NCI-H1048 (cell line): ENCODE measurements at places on chromosomes 7 and 10.

- no peak for DNase-seq
Observed at GRCh38 chr7:51606601-51607154, 290.1 kb upstream of the COBL start.

DNA sequence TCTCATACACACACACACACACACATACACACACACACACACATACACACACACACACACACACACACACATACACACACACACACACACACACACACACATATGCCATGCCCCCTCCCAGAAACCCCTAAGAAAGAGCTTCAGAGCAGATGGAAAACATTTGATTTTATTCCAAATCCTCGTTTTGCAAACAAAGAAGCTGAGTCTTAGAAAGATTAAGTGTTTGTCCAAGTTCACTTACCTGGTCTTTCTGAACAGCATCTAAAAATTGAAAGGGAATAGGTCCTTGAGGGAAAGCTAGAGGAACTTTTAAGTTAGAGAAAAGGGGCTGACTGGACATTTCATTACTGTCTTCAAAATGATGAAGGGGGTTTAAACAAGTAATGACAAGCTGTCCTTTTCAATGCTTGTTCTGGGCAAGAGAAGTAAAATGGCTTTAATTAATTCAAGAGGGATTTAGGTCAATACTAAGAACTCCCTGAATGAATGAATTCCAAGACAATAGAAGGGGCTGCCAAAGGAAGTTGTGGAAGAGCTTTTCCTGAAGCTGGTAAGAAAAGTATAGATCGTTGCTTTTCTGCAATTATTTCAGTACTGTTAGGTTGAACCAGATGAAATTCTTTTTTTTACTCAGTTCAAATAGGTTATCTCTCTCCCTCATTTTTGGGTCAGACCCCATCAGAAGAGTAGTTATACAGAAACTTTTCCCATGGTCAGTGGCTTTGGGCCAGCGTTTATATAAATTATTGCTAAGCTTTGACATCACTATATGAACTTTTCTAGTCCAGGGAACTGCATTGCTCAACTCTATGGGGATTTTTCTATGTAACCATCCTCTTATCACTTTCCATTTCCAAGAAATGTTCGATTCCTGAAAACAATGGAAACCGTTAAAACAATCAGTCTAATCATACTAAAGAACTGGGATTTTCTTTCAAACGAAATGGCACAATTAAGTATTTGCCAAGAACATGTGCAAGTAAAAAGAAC is 261.4 kb downstream of the MTERF1 start:
- no peak for DNase-seq

DNA sequence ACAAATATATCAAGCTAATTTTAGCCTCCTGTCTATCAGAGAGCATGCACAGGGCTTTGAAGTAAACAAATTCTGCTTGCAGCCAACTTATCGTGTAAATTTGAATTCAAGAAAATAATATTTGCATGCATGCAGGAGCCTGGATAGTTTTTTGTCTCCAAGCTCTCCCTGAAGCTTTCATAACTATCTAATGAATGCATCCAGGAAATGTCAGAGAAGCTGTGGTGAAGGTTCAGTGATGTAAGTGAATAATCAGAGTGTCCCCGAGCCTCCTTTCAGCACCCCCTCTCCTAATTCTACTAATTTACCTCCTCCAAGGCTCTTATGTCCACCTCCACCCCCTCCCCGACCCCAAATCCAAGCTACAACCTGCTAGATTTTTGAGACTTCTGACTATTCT is 172.0 kb upstream of the ZNF32 start:
- DNase-seq: peak; percentile 2

GRCh38 chr10:78218798-78219490 is 185.3 kb downstream of the RPS24 start:
- DNase-seq: no peak

DNA sequence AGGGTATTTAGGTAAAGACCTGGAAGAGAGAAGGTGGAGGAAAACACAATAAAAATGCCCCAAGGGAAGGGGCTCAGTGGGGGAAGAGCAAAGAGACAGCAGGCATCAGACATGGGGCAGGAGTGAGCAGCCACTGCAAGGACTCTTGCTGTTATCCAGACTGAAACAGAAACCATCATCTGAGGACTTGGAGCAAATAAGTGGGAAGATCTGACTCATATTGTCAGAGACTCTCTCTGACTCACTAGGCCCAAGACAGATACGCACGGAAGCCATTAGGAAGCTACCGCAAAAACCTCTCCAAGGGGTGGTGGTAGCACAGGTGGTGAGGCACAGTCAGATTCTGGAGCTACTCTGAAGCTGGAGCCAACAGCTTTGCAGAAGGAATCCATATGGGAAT is 110.7 kb downstream of the RNF32 start:
- no peak for DNase-seq

DNA sequence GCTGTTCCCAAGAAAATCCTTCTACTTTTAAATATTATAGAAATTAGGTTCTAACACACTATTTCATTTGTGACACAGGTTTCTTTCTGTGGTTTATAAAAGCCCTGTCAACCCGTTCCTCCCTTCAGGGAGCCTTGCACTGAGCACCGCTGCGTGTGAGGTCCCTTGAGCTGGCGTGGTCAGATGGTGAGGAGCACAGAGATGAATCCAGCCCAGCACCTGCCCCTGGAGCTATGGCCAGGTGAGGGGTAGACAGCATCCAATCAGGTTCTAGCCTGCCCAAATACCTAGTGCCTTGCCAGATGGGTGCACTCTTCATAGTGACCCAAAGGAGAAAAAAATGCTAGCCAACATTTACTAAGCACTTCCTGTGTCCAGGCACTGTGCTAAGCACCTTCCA is 15.7 kb downstream of the ZCCHC24 start:
- no peak for DNase-seq

- DNase-seq: peak; percentile 5
Observed at GRCh38 chr7:15305002-15305600, 256.7 kb downstream of the AGMO start.

- no peak for DNase-seq
Observed at GRCh38 chr7:51325261-51325676, 8.7 kb upstream of the COBL start.

DNA sequence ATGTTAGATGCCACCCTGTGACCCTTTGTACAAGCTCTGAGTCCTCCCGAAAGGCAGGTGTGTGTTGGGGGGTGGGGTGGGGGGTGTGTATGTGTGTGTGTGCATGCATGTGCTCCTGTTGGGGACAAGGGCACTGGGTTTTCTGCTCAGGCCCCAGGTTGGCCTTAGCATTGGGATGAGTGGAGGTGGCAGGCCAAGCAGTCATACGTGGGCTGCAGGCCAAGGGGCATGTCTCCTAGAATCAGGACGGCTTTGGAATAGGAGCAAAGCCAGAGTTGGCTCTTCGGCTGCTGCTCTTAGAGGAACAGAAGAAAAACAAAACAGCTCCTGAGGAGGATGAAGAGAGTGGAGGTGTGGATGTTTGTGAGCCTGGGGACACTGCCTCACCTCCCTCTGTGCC is 26.0 kb downstream of the HSPA12A start:
- no peak for DNase-seq

DNA sequence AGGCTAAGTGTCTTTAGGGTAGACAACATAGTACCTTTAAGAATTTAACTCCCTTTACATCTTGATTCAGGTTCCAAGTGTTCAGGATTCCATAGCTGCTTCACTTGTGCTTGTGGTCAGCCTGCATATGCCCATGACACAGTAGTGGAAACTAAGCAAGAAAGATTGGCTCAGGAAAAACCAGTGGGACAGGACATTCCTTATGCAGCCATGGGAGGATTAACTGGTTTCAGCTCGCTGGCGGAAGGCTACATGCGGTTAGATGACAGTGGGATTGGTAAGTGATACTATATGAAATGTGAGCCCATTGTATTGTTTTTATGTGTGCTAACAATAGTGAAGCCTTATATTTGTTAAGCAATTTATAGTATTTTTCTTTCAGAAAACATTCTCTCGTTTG is 11.3 kb downstream of the FAM221A start:
- DNase-seq: no peak

DNA sequence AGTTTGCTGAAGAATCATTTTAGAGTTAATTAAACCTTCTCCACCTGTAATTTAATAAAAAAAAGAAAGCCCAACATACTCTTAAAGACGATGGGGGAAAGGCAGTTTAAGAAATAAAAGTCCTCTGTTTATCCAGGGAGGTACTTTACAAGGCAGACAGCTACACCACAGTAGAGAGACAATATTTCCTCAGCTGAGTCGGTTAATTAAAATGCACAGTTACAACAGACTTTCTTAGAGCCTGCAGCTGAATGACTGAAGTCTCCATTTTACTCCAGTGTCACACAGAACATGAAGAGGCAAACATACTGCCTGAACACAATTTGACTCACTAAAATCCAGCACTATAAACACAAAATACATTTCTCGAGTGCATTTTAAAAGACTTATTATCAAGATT is 15.1 kb downstream of the LRRTM3 start:
- DNase-seq: no peak

GRCh38 chr7:8051998-8052397 is 83.4 kb downstream of the GLCCI1 start:
- DNase-seq: no peak

- DNase-seq: no peak
Observed at GRCh38 chr10:112330607-112331160, 43.2 kb upstream of the ACSL5 start.
